ENCODE measurements at places on chromosomes 6 and 20.

- no peak for DNase-seq
Measured at GRCh38 chr20:4800676-4801449, 79.2 kb downstream of the PRND start.

DNA sequence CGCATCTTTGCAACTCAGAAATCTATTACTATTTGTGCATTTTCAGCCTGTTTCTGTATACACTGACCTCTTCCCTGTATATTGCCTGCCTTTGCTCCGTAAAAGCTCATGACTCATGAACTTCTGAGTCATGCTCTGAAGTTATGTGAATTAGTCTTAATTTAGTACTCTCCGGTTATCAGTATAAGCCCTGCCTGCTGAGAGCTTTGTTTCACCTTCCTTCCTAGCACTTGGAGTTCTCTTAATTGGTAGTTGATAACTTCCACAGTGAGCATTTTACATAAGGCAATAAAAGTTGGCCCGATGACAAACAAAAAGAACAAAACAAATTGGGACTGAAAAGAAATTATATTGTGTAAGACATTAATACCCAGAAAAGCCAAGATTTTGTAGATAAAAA lies 231.4 kb downstream of the GJA1 start:
- DNase-seq: no peak

DNA sequence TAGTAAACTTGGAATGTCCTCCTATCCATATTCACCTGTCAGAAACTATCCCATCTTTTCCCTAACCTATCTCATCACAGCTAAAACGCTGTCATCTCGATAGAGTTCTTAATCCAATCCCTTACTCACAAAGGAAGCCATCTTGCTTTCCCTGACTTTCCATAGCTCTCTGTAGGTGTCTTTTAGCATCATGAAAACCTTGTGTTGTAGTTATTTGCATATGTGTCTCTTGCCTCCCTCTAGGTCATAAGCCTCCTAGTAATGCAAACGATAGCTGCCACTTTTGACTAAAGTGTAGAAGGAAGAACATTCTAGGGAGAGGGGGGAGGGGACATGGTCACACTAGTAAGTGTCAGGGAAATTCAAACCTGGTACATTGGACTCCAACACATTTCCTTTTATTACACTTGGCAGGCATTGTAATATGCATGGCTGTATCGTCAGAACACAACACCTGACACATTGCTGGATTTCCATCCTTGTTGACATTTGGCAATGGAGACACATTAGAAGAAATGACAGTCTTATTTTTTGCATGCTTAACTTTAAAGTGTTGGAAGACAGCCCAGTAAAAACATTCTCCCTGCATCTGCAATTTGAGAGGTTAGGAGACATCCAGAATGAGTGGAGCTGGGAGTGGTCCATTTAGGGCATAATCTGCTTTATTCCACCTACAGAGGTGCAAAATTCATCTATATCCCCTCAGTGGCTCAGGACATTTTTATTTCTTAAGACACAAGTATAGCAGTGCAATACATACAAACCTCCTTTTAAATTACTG lies 283.4 kb downstream of the HAO1 start:
- DNase-seq: no peak

DNA sequence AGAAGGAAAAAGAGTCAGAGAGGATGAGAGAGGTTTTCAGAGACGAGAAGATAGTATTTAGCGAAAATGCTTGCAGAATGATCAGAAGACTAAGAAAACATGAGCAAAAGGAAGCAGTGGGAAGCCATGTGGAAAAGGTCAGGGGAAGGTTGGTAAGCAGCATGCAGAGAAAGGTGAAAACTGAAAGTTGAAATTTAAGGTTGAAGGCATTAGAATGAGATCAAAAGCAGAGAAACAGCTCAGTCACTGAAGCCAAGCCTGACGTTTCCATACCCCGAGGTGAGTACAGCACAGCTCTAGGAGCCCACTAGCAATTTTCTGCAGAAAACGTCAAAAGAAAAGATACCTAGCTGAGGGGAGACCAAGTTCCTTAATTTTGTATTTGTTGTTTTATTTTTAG lies 19.1 kb upstream of the TFB1M start:
- no peak for DNase-seq

GRCh38 chr6:34638834-34639736 lies 57.5 kb downstream of the ILRUN start:
- DNase-seq: no peak

GRCh38 chr6:143695130-143695968 lies 17.6 kb downstream of the PHACTR2 start:
- no peak for DNase-seq

- no peak for DNase-seq
Measured at GRCh38 chr20:48731536-48731935, 96.3 kb downstream of the PREX1 start.

- DNase-seq: peak; percentile 48
Measured at GRCh38 chr6:73017476-73017875, 207.8 kb downstream of the KHDC1L start.

DNA sequence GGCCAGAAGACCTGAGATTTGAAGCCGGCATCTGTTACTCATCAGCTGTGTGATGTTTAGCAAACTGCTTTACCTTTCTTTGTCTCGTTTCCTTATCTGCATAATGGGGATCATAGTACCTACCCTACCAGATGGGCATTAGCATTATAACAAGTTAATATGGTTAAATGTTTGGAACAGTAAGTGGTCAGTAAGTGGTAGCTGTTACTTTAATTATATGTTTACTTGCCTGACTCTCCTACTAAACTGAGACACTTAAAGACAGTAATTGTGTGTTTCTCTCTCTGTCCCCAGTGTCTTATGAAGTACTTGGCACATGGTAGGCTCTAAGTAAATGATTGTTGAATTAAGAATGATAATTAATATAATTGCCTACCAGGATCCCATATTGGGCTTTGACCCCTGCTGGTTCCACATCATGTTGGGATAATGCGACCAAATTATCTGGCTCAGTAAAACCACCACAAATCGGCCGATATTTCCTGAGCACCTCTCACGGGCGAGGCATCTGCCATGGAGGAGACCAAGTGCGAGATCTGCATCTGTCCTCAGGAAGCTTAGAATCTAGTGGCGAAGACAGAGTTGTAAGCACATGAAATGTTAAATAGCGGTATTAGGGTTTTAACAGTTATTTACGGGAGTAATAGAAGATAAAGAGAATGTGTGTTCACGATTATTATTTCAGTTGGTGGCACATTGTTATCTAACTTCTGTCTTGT lies 31.4 kb downstream of the PTK7 start:
- DNase-seq: no peak
